MG63 (cell line): ENCODE measurements at places on chromosomes 6 and 20. TPM values are rescaled to one million over a fixed set of nuclear protein-coding genes. Genes with fewer than 3 reads are reported as not detected.
A peak's percentile ranks its signal among the peaks of the same experiment; 100 is the strongest.

DNA sequence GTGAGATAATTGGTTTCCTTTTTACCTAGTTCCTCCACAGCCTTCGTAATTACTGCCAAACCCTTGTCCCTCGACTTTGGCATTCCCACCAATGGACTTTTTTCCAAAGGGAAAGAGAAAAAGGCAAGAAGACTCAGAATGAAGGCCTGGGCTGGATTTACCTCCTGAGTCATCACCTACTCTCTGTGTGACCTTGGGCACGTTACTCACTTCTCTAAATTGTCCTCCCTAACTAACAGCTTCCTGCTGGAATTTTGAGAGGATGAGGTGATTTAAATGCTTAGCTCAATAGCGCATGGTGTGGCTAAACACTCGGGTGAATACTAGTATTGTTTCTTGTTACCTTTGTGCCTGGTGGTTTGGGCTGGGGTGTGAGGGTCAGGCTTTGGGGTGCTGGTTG lies 146.6 kb downstream of the DHX35 start:
- peak; percentile 32 for DNase-seq

DNA sequence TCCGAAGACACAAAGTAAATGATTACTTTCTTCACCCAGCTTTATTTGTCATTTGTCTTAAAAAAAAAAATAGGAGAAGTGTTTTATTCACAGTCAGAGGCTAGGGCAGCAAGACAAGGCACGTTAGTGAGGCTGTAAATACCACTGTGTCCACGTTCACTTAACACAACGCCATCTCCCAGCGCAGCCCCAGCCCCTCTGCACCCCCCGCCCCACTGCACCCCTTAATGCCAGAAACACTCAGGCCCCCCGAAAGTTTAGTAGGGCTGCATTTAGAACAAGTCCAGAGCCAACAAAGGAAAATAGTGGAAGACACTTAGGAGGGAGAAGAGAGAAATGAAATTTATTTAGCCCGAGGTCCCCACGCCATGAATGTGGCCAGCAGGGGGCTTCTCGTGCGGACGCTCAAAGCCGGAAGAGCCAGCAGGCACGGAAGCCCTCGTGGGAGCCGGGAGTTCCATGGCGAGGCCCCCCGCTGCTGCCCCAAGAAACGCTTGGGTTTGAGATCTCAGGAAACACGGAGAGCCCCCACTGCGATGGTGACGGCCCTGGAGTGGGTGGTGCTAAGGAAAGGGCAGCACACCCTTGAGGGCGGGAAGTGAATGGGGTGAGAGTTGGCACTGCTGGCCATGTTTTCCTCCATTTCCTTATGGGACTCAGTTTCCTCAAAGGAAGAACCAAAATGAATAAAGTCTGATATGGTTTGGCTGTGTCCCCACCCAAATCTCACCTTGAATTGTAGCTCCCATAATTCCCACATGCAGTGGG lies 50.2 kb downstream of the IYD start:
- DNase-seq: peak; percentile 56

DNA sequence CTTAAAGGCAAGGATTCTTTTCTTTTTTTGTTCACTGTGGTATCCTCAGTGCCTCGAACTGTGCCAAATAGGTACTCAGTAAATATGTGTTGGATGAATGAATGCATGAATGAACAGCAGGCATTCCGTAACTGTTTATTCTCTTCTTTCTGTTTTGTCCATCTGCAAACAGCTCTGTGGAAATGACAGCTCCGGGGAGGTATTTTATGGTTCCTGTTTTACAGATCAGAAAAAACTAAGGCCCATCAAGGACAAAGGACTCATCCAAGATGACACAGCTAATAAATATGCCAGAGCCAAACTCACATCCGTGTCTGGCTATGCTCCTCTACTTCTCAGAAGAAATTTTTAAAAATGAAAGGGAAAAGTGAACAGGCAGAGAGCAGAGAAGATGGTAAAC lies 21.0 kb downstream of the JPH2 start:
- DNase-seq: peak; percentile 59

- DNase-seq: no peak
Observed at GRCh38 chr6:166667796-166668610, 41.0 kb upstream of the RPS6KA2 start.

GRCh38 chr6:4637691-4638433 lies 138.3 kb upstream of the CDYL start:
- no peak for DNase-seq

Gene LY6G6D
- not detected in 2 replicates for total RNA-seq

Gene SLA2
- not detected in 2 replicates for total RNA-seq

Gene EFCAB8
- not detected in 2 replicates for total RNA-seq

Gene GSTA2
- total RNA-seq: 0.63 TPM in 1 of 2 replicates, not detected in the other
